ENCODE measurements at places on chromosomes 5 and 9.

GRCh38 chr9:114720086-114720676, 38.2 kb upstream of the TEX48 start:
- DNase-seq: no peak

DNA sequence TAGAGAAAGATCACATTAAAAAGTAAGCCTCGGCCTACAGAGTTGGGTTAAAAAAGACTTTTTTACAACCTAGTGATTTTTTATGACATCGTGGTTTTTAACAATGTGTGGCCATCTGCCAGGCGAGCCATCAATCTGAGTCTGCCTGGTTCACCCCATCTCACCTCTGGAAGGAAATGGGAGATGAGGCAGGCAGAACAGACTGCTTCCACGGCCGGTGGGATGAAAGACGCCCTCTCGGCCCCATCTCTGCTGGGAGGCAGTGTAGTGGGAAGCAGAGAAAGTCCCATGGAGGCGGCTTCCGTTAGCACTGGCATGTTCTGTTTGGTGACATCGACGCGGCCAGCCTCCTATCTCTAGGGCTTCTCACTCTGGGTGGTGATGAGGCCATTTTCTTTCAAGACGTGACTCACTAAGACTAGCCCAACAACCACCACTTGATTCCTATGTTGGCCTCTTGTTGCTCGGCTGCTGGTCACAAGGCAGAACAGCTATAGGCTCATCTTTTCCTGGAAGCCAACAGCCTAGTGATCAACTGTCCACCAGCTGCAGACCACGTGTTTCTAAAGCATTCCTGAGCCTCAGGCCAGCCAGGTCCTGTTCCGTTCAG, 132.4 kb upstream of the OTULINL start:
- no peak for DNase-seq

GRCh38 chr5:86679949-86680348, 62.2 kb downstream of the COX7C start:
- no peak for DNase-seq

DNA sequence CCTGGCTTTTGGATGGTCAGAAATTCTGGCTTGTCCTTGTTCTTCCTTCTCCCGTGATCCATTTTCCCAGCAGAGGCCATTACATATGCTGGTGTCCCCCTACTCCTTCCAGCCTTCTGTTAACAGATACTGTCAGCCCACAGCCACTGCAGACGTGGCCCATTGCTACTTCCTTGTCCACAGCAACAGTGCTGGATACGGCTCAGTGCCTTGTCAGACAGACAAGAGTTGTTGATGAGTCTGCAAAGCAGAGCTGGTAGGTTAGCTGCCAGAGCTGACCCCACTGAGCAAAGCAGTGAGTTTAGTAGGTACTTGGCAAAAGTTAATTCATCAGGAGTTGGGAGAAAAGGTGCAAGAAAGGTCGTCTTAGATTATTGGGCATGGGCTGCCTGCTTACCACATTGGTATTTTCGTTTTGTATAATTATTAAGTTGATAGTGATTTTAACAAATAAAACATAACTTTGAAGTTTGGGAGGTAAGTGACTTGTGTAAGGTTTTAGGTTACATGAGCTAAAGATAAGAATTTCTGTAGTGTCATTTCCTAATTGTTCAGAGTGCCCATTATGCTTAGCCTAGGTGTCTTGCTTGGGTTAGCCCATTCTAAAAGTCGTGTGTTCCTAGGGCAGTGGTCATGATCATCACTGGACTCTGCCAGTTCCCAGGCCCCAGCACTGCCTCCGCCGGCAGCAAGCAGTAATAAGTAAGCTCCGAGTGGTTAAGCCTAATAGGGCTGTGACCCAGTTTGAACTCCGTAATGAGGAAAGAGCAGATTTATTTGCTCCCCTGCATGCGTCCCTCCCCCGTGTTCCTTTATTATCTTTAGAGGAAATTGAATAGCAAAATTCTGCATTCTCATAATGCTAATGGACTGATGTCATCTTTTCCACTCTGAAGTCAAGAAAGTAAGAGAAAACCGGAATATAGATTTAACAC, 292.0 kb downstream of the FANCC start:
- DNase-seq: no peak

DNA sequence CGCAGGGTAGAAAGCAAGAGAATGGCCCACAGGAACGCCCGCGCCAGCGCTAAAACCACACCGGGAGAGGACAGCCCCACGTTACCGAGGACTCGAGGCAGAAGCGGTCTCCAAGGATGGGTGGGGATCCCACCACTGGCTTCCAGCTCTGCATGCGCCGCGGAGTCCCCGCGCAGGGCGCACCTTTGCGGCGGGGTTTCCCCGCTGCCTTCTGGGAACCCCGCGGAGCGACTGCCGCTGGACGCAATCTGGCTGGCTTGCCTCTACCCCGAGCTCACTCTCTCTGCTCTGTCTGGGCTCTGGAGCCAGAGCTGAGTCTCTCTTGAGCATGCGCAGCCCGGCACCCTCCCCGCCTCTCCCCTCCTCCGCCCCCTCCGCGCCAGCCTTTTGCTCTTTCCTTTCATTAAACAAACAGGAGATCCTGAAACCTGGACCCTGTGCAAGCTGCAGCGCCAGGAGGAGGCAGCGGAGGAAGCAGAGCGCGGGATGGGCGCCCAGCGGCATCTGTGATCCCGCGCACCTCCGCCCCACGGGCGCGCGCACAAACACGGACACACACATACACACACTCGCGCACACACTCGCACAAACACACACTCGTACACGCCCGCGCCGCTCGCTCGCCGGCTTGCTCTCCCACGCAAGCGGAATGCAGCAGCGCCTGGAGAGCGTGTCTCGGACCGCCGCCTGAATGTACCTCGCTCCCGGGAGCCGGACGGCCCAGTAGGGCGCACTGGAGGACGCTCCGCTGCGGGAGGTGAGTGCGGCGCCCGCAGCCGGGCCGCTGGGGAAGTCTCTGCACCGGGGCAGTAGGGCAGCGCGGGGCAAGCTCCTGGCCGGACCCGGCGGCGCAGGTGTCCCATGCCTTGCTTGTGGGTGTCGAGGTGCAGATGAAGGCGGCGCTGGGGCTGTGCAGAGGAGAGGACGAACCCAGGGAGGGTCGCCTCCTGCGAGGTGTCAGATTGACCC, at the start of gene PLPPR1:
TSS of gene PLPPR1 (plus strand) at position 382 of the 969 bp plus-strand sequence.
- peak; percentile 74 for DNase-seq

GRCh38 chr9:22054076-22054475, 45.0 kb upstream of the CDKN2B start:
- no peak for DNase-seq

- DNase-seq: peak; percentile 88
These were observed 277.0 kb downstream of the SMARCA2 start for GRCh38 chr9:2291980-2292704.

DNA sequence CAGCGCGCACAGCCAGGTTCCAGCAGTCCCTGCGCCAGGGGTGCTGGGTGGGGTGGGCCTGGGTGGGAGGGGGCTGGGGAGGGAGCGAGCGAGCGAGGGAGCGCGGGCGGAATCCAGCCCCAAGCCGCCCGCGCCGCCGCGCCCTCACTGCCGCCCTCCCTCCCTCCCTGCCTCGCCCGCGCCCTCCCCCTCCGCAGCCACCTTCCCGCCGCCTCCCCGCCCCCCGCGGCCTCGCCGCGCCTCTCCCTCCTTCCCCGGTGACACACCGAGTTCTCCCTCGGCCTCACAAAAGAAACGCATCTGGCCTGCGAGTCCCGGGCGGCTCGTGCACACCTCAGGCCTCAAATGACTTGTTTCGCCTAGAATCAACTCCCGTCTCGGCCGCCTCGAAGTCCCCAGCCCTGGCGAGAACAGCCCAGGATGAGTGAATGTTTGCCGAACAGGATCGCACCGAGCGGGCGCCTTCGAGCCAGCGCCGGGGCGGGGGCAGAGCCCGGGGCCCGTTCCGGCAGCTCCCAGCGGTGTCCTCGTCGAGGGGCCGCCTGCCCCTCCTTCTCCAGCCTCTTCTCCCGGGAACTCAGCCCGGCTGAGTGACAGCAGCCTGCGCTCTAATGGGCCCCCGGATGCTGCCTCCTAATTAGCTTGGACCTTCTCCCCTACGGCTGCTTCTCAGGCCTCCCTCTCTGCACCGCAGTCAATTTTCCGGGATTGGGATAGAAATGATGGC, 371 bp upstream of the PITX1 start:
- DNase-seq: no peak

DNA sequence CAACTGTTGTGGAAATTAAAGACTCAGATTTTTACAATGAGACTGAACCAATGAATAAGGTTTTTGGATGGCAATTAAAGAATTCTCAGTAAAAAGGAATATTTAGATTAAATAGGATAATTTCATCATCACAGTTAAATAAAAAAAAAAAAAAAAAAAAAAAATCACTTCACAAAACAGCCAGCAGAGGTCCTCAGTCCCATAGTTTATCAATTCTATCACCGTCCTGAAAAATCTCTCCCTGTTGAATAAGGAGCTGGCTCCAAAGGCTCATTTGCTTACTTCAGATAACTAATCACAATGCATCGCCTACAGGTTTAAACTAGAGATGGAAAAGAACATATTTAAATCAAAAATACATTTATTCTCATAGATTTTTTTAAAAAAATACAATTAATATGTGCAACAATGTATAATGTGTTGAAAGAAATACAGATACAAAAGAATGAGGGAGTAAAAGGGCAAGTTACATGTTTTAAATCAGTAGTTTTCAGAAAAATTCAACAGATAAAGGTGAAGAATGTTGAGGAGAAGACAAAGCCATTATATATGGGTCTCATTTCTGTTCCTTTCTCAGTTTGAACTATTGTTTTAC, 175.8 kb upstream of the CHD1 start:
- DNase-seq: peak; percentile 2

All from NCI-H1105 (cell line).